ENCODE measurements at places on chromosomes 2 and 18.

DNA sequence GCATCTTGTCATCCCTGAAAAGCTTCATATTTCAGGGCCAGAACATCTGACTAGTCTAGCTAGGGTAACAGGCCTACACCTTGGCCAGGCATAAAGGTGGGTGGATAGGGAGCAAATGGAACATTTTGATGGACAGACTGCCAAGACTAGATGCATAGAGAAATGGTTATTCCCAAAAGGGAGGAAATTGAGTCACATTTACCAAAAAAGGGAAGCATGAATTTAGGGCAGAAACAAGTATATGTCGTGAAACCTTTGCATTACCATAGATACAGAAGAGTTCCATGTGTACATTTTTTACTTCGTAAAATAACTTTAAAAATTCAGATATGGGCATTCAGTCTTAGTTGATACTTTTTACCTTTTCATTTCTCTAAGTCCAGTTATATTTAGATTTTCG lies 101.3 kb upstream of the ZEB2 start:
- no peak for DNase-seq

- no peak for DNase-seq
These were observed 217.7 kb downstream of the GBX2 start for GRCh38 chr2:235950473-235950809.

- no peak for DNase-seq
These were observed 249.0 kb upstream of the OSR1 start for GRCh38 chr2:19607400-19607799.

DNA sequence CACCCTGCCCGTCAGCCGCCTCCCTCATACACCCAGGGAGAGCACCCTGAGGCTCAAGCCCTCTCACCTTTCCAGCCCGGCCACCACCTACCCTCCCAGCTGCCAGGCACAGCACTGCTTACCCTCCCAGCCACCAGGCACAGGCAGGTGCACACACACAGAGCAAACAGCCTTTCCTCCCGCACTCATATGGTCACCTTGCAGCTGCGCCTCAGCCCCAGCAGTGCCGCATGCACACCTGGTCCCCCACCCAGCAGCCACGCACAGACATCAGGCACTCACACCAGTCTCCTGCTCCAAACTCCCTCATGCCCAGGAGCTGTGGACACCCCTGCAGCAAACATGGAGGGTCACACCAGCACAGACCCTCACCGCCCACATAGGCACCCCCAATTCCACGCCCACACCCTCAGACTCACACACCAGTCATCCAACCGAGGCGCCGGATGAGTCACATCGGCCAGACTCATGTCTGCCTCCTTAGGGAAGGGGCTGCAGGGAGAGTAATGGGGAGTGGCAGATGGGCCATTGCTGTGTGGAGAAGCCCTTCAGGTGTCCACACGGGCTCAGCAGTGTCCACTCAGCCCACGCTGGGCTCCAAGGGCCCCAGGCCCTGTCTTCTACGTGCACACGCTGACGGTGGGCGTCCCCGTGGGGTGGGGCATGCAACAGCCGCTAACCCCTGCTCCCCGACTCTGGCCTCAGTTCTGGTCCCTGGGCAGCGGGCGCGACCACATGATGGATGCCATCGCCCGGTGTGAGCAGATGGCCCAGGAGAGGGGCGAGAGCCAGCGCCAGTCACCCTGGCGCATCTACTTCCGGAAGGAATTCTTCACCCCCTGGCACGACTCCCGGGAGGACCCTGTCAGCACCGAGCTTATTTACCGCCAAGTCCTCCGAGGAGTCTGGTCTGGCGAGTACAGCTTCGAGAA lies 22.3 kb upstream of the GPR17 start:
- no peak for DNase-seq
